ENCODE measurements at places on chromosomes 4 and X. TPM values are rescaled to one million over a fixed set of nuclear protein-coding genes. Genes with fewer than 3 reads are reported as not detected.

Gene TMEM175
- total RNA-seq = 38.2 TPM

DNA sequence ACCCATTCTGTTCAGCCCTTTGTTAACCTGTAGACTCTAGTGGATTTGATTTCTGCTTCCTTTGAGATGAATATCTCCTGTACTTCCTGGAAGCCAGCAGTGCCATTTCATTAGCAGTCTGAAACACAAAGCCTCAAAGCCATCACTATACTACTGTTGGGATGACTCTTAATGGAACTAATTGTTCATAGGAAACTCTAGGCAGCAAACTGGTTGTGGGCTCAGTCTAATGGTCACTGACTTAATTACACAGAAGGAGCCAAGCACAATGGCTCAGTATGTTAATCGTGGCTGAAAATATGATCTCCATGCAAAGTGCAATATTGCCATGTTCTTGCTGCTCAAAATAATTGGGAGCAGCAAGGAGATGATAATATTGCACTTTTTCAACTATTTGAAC is 262.3 kb downstream of the ARHGAP24 start:
- no peak for DNase-seq
- H3K36me3 ChIP-seq = no peaks in the 10 kb centered on the region
- no peak overlapping the region for H3K4me3 ChIP-seq
- H3K27me3 ChIP-seq = no peaks in the 10 kb centered on the region

GRCh38 chr4:156197216-156197615 is 243.6 kb upstream of the CTSO start:
- H3K4me1 ChIP-seq = no peaks in the 10 kb centered on the region
- no peaks in the 10 kb centered on the region for H3K36me3 ChIP-seq
- no peak for DNase-seq
- H3K4me3 ChIP-seq = no peak overlapping the region
- no peak overlapping the region for H3K27ac ChIP-seq

Gene ANXA10
- total RNA-seq = not detected

DNA sequence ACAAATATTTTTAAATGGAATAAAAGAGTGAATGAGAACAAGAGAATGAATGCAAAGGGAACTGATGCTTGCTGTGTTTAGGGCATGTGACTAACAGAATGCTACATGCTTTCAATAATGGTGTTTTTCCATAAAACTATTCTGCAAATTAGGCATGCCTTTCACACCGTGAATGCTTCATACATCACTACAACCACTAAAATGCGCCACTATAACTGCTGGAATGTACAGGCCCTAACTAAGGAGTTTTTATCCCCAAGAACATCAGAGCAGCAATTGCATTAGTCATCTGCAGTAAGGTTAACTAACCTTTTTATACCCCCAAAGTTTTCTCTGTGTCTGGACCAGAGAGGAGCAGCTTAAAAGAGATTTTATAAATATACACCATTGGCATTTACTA is 190.4 kb downstream of the ARAP2 start:
- DNase-seq = no peak
- no peak overlapping the region for H3K4me3 ChIP-seq
- H3K36me3 ChIP-seq = no peaks in the 10 kb centered on the region
- no peaks in the 10 kb centered on the region for H3K4me1 ChIP-seq
- H3K27me3 ChIP-seq = no peaks in the 10 kb centered on the region

Gene WDR17
- total RNA-seq = 3.7 TPM

DNA sequence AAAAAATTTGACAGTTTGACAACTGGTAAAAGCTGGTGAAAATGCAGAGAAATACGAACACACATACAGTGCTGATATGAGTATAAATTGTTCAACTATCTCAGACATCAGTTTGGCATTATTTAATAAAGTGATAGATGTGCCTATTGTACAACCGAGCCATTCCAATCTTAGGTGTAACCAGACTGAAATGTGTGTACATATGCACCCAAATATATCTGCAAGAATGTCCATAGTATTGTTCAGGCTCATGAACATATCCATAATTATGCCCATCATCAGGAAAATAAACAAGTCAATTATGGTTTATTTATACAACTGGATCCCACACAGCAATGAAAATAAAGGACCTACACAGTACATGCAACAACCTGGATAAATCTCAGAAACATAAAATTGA is 188.9 kb upstream of the DDX53 start:
- H3K27me3 ChIP-seq = no peaks in the 10 kb centered on the region
- no peak overlapping the region for H3K27ac ChIP-seq
- H3K4me1 ChIP-seq = no peaks in the 10 kb centered on the region

- no peaks in the 10 kb centered on the region for H3K27me3 ChIP-seq
- H3K27ac ChIP-seq = no peak overlapping the region
Measured at GRCh38 chr4:89039730-89040338, 17.2 kb downstream of the FAM13A start.

Gene ADH1B
- total RNA-seq = 97.3 TPM

- no peak for DNase-seq
- no peaks in the 10 kb centered on the region for H3K27me3 ChIP-seq
- H3K27ac ChIP-seq = no peak overlapping the region
- H3K4me1 ChIP-seq = no peaks in the 10 kb centered on the region
Measured at GRCh38 chr4:10861036-10861435, 176.5 kb upstream of the CLNK start.

Gene FAM47C
- not detected for total RNA-seq

- no peaks in the 10 kb centered on the region for H3K27me3 ChIP-seq
- no peaks in the 10 kb centered on the region for H3K36me3 ChIP-seq
- no peak overlapping the region for H3K4me3 ChIP-seq
- no peak overlapping the region for H3K27ac ChIP-seq
- H3K4me1 ChIP-seq = no peaks in the 10 kb centered on the region
Measured at GRCh38 chr4:41620594-41621256, 82.8 kb downstream of the LIMCH1 start.

GRCh38 chrX:78375894-78376293 is 48.5 kb upstream of the CYSLTR1 start:
- no peak overlapping the region for H3K4me3 ChIP-seq
- no peak for DNase-seq

Gene AKAP14
- not detected for total RNA-seq
